Neural progenitor cell (in vitro differentiated cells): ENCODE measurements at places on chromosomes 7 and 10. TPM values are rescaled to one million over a fixed set of nuclear protein-coding genes. Genes with fewer than 3 reads are reported as not detected.

The GPR85 gene
- 1.2 and 3.0 TPM in 2 replicates for total RNA-seq

The EPHA1 gene
- total RNA-seq: 4.1 and 6.0 TPM in 2 replicates

The TRIM73 gene
- 0.17 and 4.4 TPM in 2 replicates for total RNA-seq

The CLDN3 gene
- 1.6 and 14.2 TPM in 2 replicates for total RNA-seq

The CLDN15 gene
- 1.2 and 4.6 TPM in 2 replicates for total RNA-seq

- no peaks in the 10 kb centered on the region for H3K27me3 ChIP-seq
Measured at GRCh38 chr10:22171131-22171530, 46.7 kb downstream of the EBLN1 start.

DNA sequence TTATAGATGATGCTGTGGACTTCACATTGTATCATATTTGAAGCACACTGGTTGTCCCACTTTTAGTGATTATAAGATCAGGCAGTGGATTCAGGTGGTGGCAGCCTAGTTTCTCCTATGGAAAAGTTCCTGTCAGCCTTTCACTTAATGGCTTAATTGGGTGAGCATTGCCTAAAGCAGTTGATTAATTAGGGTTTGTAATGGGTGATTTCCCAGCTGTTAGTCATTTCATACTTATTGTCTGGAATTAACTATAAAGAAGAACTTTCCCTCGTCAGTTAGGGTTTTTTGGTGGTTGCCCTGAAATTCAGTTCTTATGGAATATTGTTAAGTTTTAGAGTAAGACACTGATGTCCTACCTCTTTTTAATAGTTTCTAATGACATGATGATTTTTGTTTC, 78.8 kb downstream of the SLC25A40 start:
- no peaks in the 10 kb centered on the region for H3K36me3 ChIP-seq
- no peak overlapping the region for H3K4me3 ChIP-seq
- no peaks in the 10 kb centered on the region for H3K27me3 ChIP-seq
- H3K4me1 ChIP-seq: no peaks in the 10 kb centered on the region
- H3K27ac ChIP-seq: no peak overlapping the region

DNA sequence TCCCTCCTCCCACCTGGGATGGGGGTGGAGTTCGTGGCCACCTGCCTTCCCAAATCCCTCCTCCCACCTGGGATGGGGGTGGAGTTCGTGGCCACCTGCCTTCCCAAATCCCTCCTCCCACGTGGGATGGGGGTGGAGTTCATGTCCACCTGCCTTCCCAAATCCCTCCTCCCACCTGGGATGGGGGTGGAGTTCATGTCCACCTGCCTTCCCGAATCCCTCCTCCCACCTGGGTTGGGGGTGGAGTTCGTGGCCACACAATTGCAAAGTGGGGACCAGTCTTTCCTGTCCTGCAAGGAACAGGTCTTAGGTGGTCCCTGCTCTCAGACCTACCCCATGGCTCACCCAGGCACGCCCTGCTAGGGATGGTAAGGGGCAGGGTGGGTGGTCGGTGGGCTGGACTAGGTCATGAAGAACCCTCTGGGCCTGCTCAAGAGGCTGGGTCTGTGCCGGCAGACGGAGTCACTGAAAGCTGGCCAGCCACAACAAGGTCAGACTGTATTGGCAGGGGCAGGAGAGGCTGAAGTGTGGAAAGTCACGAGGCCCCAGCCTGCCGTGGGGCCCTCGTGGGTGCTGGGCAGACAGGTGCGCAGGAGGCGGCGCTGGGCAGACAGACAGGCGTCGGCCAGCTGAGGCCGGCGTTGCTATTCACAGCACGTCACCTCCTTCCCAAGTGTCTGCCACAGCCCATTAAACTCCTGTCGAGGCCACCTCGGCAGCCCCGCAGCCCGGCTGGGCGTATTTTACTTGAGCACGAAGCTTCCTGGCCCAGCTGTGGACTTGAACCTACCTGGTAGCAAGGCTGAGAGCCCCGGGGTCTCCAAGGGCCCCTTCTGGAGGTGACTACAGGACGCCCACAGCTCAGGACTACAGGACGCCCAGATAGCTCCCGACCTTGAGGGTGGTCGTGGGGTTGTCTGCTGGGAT, 4.1 kb downstream of the KNDC1 start:
- no peak overlapping the region for H3K27ac ChIP-seq
- peaks cover 13% of the 10 kb centered on the region for H3K4me1 ChIP-seq
- H3K4me3 ChIP-seq: no peak overlapping the region
- H3K27me3 ChIP-seq: peaks cover 16% of the 10 kb centered on the region
- DNase-seq: no peak
- H3K36me3 ChIP-seq: no peaks in the 10 kb centered on the region

GRCh38 chr7:7583731-7584130, 17.0 kb downstream of the MIOS start:
- no peak overlapping the region for H3K27ac ChIP-seq
- H3K27me3 ChIP-seq: no peaks in the 10 kb centered on the region
- H3K36me3 ChIP-seq: peaks cover 4% of the 10 kb centered on the region
- peaks cover 12% of the 10 kb centered on the region for H3K4me1 ChIP-seq
- DNase-seq: no peak
- no peak overlapping the region for H3K4me3 ChIP-seq

DNA sequence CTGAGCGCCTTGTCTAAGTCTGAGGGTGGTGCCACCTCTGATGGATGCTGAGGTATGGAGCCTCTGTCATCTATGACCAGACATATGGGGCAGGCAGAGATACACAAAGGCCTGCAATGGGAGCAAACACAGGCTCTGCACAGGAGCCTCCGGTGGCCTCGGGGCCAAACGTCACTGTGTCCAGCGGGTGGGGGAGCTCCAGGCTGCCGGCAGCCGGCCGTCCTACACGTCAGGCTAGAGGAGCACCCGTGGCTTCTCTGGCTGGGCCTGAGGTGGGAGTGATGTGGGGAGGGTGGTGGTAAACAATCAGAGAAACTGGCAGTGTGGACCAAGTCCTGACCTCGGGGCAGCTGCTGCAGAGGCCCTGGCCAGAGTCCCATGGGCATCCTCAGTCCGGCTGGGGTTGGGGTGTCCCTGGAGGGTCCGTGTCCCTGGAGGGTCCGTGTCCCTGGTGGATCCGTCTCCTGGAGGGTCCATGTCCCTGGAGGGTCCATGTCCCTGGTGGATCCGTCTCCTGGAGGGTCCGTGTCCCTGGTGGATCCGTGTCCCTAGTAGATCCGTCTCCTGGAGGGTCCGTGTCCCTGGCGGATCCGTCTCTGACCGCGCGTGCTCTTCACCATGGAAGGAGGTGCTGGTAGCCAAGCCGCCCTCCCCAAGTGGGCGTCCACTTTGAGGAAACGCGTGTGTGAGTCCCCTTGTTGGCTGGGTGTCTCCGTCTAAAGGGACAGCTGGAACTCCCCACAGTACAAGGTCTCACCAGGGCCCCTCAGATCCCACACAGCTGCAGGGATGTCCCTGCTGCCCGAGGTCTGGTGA, 24.2 kb upstream of the FAM20C start:
- no peaks in the 10 kb centered on the region for H3K4me1 ChIP-seq
- H3K27ac ChIP-seq: no peak overlapping the region
- no peaks in the 10 kb centered on the region for H3K36me3 ChIP-seq
- H3K4me3 ChIP-seq: no peak overlapping the region
- no peak for DNase-seq

DNA sequence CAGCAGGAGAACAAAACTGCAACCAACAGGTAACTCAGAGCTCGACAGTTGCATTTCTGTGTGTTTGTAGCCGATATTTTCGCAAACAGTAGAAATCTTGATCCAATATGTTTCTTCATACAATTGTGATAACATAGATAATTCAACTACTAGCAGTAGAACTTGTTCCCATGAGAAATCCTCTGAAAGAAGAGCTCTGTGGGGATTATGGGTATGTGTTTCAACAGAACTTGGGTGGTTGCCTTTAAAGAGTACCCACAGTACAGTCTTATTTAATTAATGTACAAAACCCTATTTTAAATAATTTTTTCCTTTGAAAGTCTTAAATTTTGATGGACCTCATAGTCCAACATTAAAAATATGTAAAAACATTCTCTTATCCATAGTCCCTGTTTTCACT, 266.1 kb downstream of the PARD3 start:
- H3K27me3 ChIP-seq: no peaks in the 10 kb centered on the region
- no peak overlapping the region for H3K27ac ChIP-seq
- no peak for DNase-seq
- H3K4me1 ChIP-seq: no peaks in the 10 kb centered on the region
- no peak overlapping the region for H3K4me3 ChIP-seq

- no peak for DNase-seq
- H3K4me3 ChIP-seq: no peak overlapping the region
- no peaks in the 10 kb centered on the region for H3K36me3 ChIP-seq
- no peaks in the 10 kb centered on the region for H3K27me3 ChIP-seq
- H3K27ac ChIP-seq: no peak overlapping the region
Measured at GRCh38 chr7:126486806-126487205, 765.9 kb downstream of the GRM8 start.

DNA sequence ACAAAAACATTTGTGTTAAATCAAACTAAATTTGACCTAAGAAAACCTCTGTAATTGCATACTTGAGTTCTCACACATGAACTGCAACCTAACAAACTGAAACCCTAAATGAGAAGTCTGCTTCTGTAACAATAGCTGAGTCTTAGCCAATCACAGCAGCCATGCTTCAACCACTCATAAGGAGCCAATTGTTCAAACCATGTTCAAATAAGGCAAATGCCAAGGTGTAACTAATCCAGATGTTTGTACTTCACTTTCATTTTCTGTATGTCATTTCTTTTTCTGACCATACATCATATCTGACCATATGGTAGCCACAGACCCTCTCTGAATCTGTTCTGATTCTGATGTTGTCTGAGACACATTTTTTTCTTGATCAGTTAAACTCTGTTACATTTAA, 47.5 kb upstream of the ANTXRL start:
- no peaks in the 10 kb centered on the region for H3K4me1 ChIP-seq
- H3K27me3 ChIP-seq: no peaks in the 10 kb centered on the region
- no peaks in the 10 kb centered on the region for H3K36me3 ChIP-seq
- no peak overlapping the region for H3K4me3 ChIP-seq
- DNase-seq: no peak

GRCh38 chr7:92456236-92456635, 9.0 kb downstream of the GATAD1 start:
- DNase-seq: no peak
- H3K4me1 ChIP-seq: no peaks in the 10 kb centered on the region
- H3K27me3 ChIP-seq: no peaks in the 10 kb centered on the region
- peaks cover 13% of the 10 kb centered on the region for H3K36me3 ChIP-seq

DNA sequence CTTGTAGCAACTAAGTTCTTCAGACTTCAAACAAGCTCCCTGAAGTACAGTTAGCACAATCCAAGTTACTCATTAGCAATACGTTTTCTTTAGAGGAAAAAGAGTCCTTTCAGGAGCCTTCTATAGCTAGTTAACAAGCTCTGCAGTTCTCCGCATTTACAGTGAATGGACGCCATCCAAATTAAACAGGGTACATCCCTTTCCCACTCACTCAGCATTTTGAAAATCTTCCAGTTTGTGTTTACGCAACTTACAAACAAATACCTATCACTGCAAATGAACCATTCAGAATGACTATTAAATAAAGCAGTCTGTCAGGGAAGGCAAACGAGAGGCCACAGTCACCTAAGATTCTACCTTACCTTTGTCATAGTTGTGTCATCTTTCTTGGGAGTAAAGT, 84.5 kb downstream of the RNF32 start:
- no peaks in the 10 kb centered on the region for H3K27me3 ChIP-seq
- no peak overlapping the region for H3K4me3 ChIP-seq
- peaks cover 42% of the 10 kb centered on the region for H3K4me1 ChIP-seq
- peak overlapping the region; percentile 86 for H3K27ac ChIP-seq

DNA sequence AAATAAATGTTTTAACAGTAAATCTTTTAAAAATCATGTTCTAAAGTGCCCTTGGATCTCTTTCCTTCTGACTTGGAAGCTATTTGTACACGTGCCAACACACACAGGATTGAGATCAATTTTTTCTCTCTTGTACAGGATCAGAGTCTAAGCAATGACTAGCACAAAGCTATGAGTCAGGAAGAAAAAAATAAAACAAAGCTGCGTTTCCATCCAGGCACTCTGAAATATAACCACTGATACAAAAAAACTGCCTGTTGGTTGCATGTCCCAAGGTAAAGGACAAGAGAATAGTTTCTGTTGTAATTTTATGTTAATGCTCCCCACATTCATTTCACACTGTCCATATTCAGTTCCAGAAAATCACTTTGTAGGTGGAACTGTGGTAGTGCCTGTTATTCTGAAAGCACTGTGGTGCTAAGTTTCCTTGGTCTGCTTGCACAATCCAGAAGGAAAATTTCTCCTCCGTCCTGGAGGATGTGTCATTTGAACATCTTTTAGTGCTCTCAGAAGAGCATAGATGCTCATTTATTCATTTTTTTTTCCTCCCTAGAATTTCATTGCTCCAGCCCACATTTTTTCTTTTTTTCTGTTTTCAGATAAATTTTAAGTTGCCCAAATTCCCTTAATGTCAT, 113.4 kb downstream of the PLXDC2 start:
- H3K27ac ChIP-seq: no peak overlapping the region
- DNase-seq: no peak
- H3K4me3 ChIP-seq: no peak overlapping the region
- no peaks in the 10 kb centered on the region for H3K4me1 ChIP-seq
- no peaks in the 10 kb centered on the region for H3K27me3 ChIP-seq

DNA sequence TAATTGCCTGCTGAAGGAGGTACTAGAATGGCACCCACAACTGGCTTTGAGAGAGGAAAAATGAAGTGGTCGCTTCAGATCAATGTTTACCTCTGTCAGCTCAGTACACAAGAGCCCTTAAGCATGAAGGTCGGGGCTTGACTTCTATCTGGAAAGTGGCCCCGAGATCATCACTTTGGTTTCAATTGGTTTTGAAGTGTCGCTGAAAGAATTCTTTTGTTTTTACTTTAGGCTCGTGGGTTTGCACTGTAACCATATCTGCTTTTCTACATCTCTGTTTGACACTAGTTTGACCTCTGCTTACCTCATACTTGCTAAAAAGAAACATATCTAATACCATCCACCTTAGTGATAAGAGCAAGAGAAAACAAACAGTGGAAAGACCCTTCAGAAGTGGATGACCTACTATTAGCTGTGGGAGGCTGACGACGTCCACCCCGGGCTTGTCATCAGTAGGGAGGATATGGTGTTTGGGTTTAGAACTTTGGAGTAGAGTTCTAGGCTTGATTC, 361.8 kb downstream of the GATA3 start:
- no peaks in the 10 kb centered on the region for H3K4me1 ChIP-seq
- no peak overlapping the region for H3K4me3 ChIP-seq
- no peaks in the 10 kb centered on the region for H3K27me3 ChIP-seq
- no peak overlapping the region for H3K27ac ChIP-seq
- H3K36me3 ChIP-seq: no peaks in the 10 kb centered on the region

DNA sequence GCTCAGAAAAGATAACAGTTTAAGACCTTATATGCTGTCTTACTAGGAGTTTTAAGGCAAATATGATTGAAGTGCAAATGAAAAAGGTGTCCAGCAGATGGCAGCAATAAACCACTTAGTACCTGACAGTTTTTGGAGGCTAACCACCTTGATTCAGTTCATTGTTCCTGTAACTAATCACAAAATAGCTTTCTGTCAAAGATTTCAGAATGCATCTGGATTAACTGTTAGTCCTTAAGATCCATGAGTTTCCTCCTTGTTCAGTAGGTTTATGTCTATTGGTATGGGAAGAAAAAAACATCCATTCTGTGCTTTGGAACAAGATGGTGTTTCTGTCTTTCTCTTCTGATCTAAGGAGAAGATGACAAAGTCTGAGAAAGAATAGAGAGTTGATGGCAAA, 46.6 kb downstream of the CCSER2 start:
- no peak overlapping the region for H3K27ac ChIP-seq
- H3K4me1 ChIP-seq: no peaks in the 10 kb centered on the region
- H3K36me3 ChIP-seq: peaks cover 10% of the 10 kb centered on the region
- no peaks in the 10 kb centered on the region for H3K27me3 ChIP-seq

- H3K27me3 ChIP-seq: no peaks in the 10 kb centered on the region
- no peak for DNase-seq
- peaks cover 9% of the 10 kb centered on the region for H3K4me1 ChIP-seq
- H3K27ac ChIP-seq: no peak overlapping the region
- no peaks in the 10 kb centered on the region for H3K36me3 ChIP-seq
Measured at GRCh38 chr10:14586901-14587300, 187.8 kb downstream of the FAM107B start.
